GM23248 (cell line): ENCODE measurements at places on chromosomes 2 and 18.

DNA sequence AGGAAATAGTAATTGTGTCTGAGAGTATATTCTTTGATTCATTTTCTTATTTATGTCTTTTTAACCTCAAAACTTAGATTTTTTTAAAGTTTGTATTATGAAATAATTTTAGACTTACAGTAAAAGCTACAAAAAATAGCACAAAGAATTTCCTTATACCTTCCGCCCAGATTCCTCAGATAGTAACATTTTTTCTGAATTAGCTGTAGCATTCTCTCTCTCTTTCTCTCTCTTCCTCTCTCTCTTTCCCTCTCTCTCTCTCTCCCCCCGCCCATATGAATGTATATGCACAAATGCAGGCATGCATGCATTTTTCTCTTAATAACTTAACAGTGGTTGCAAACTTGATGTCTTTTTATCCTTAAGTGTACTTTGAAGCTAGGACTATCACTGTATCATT is 361.1 kb upstream of the NRP2 start:
- peak; percentile 23 for DNase-seq

DNA sequence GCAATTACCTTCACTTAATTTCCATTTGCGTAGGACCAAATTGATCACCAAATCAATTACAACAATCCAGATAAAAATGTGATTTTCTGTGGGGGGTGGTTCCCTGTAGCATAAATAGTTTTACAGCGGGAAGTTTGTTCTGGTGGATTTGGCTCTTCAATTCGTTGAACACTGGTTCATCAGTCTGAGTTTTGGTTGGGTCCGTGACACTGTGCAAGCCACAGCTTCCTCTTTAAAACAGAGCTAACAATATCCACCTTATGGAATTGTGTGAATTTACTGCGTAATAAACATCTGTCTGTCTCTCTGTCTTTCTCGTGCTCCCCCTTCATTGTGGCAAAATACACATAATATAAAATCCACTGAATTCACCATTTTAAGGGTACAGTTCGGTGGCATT is 310.8 kb downstream of the TGIF1 start:
- no peak for DNase-seq

- DNase-seq, result peak; percentile 38
Measured at GRCh38 chr2:20916604-20917286, 93.8 kb upstream of the LDAH start.

DNA sequence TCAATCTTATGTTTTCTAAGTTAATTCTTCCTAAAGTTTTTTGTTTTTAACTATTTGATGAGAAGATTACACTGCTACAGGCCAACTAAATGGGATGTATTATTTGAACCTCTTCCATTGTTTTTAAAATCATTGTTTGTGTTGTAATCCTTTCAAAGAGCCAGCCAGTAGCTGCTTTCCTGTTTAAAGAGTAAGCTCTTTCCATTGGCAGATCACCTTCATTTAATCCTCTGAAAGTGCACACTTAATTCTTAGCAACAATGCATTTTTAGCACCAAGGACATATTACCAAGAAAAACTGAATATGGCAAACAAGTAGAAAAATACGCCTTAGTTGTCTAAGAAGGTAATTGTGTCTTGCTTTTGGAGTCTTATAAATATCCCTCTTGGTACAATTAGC is 54.0 kb downstream of the MEIS1 start:
- DNase-seq, result no peak

- peak; percentile 63 for DNase-seq
Measured at GRCh38 chr2:188765522-188766470, 208.4 kb upstream of the COL3A1 start.

GRCh38 chr18:5678278-5678677 is 134.5 kb upstream of the EPB41L3 start:
- DNase-seq, result no peak

- no peak for DNase-seq
Measured at GRCh38 chr2:106552921-106553320, 65.8 kb downstream of the CD8B2 start.

GRCh38 chr2:68091439-68092034 is 28.7 kb upstream of the C1D start:
- DNase-seq, result no peak
